Central memory CD4-positive, alpha-beta T cell (primary cell): ENCODE measurements at places on chromosomes 2 and 18.

DNA sequence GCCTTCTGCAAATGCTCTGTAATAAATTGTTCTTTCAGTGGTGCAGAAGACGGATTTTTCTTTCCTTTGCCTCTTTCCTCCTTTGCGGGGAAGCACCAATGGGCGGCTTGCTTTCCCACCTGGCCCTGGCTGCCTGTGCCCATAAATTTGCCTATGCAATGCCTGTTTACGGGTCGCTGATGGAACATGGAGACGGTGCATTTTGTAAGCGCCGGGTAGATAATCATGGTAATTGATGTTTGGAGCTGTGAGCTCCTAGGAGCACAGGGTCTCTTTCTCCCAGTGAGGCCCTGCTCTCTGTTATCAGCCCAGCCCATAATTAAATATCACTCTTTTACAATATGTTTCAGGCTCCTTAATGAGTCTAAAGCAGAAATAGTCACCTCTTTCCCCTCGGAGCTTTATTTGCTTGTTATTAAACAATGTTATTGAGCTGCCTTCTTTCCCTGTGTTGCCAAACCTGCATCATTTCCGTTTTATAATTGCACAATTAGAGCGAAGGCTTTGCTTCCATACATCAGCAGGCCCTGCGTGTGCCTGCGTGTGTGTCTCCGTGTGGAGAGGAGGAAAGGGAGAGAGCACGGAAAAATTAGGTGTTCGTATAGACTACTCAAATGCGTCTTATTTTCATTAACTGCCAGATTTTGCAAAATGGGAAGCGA, 437.4 kb upstream of the POU3F3 start:
- no peak for DNase-seq

DNA sequence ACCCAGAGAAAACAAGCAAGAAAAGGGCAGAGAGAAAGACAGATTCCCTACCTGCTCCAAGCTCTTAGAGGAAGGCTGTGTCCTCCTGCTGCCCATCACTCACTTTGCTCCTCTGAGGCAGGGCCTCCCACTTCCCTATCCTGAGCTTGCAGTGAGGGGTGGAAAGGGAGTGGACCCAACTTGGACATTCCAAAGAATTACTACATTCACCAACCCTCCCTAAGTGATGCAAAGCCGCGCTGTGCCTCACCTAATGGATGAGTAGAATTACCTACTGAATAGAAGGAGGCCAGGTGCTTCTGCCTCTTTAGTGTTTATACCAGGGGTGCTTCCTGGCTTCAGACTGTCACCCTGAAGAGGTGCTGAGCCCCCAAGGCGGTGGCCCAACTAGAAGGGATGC, 5.6 kb upstream of the OSR1 start:
- DNase-seq = no peak

- no peak for DNase-seq
Observed at GRCh38 chr18:58536202-58536516, 92.7 kb downstream of the ALPK2 start.

GRCh38 chr2:17733599-17733998, 20.0 kb downstream of the SMC6 start:
- DNase-seq = no peak

- DNase-seq = no peak
Observed at GRCh38 chr2:210562091-210562490, 5.7 kb downstream of the CPS1 start.

DNA sequence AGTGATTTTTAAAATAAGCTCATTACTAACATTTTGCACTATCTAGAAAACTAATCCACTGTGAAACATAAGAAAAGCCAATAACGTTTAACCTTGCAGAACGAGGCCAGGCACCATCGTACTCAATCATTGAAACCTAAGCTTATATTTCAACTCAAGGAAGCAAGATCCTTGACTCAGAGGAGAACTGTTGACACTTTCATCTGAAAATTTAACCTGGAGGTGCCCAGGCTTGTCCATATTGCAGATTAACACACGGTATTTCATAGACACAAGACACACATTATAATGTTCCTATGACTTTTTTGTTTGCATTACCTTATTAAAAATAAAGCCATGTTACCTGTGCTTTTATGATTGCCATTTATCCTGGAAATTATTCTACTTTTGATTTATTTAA, 89.6 kb downstream of the ZNF385B start:
- no peak for DNase-seq

DNA sequence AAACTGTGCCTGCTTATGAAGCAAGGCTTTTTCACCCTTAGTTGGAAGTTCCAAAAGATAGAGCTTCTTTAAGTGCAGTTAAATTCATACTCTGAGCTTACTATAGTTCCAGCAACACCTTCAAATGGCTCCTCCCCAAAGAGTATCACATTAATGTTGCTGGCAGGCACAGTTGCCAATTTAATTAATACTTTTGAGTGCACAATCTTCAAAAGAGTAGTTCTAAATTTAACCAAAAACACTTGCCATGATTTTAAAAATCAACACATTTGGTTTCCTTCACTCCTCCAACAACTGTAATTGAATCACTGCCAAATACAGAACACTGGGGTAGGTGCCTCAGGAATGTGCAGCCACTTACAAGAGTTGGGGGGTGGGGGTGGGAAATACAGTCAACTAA, 150.6 kb upstream of the UBE2E3 start:
- no peak for DNase-seq

DNA sequence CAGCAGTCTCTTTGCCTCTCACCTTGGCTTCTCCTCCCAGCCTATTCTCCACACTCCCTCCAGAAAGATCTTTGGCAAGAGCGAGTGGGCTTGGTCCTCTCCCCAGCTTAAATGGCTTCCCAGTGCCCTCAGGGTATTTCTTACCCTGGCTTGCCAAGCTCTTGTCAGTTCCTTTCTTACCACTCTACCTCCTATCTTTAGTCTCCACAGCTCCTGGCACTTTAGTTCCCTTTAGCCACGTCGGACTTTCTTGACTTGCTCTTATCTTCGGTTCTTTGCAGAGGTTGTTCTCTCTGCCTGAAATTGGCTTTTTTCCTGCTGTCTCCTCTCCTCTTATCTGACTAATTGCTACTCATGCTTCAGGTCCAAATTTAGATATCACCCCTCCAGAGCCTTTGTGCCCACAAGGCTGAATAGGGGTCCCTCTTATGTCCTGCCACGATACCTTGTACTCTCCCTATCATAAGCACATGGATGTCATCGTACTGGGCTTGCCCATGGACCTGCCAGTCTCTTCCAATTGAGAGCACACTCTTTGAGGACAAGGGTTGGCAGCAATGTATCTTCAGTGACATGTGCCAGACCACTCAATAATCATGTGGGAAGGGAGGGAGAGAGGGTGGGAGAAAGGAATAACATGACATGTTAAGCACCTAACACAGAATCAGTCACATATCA, 131.7 kb upstream of the CTAGE1 start:
- DNase-seq = no peak

- DNase-seq = no peak
Observed at GRCh38 chr18:73908323-73908722, 239.3 kb downstream of the FBXO15 start.

DNA sequence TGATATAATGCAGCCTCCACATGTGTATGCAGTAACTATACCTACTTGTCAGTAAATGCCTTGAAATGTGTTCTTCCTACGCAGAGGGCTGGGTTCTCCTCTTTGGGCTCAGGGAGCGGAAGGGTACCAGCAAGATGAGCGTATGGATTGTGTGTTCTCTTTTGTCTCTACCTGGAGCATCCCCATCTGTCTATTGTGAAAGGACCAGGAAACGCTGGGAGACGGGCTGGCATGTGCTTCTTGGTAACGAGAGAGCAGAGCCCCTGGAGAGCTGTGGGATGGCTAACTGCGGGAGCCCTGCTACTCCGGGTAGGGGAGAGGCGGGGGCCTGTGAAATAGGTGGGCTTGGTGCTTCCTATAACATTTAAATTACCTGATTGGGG, 80.9 kb downstream of the BCL2 start:
- DNase-seq = no peak

DNA sequence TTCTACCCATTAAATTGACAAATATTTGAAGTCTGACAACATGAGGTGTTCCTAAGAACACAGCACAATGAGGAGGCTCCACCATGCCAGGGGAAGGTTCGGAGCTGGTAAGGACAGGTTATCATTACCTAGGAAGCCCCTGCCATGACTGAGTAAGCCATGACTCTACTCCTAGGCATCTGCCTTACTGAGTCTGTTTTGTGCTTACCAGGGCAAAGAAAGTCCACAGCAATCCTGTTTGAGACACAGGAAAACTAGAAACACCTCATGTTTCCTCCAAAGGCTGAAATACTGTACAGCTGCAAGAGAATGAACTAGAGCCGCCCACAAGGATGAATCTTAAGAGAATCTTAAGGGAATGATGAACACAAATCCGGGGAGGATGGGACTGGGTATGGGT, 11.6 kb downstream of the TGFBRAP1 start:
- DNase-seq = no peak

- no peak for DNase-seq
Observed at GRCh38 chr2:116810645-116811044, 1003.8 kb upstream of the DDX18 start.

DNA sequence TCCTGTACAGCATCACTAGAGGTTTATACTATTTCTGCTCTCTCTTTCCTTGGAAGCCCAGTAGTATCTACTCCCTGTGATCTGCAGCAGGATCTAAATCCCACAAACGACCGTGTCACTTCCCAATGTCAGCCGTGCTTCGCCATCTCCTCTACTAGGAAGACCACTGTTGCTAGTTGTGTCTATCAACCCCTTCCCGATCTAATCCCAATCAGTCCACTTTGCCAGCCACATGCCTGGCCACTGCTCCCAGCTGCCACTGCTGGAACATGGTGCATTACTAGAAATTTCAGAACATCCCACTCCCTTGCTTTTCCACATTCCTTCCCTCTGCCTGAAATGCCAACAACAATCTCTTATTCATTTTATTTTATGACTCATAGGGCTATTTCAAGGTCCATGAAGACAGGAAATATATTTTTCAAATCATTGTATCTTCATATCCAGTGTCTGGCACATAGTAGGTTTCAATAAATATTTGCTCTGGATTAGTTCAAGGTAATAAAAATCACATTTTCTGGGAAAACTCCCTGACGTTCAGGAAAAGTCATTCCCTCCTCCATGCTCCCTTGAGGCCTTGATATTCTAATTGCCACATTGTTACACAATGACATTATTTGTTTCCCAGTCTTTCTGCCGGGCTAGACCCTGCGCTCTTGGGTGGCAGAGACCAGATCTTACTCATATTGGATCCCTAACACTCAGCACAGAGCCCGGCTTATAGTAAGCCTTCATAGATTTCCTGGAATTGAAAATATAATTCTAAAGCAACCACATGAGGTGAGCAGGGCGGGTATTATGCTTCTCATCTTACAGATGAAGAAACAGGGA, 2.1 kb upstream of the TRIB2 start:
- no peak for DNase-seq

DNA sequence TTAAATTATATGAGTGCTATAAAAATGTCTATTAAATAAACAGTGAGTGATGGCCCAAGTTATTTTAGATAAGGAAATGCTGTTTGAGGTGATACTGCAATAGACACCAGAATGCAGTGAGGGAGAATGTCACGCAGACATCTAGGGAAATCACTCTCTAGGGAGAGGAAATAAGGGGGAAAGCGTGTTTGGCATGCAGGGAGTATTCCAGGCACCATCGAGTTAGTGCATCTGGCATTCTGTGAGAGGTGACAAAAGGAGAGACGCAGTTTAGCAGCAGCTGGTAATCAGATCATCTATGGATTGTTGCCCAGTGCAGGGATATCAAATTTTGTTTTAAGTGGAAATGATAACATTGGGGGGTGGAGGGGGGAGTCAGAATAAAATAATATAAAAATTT, 175.4 kb upstream of the NETO1 start:
- DNase-seq = no peak

- DNase-seq = no peak
Observed at GRCh38 chr2:15449556-15450236, 111.4 kb downstream of the NBAS start.

- DNase-seq = no peak
Observed at GRCh38 chr2:111698089-111698488, 185.9 kb downstream of the ANAPC1 start.

GRCh38 chr18:48719974-48720654, 181.3 kb downstream of the CTIF start:
- DNase-seq = no peak

- DNase-seq = no peak
Observed at GRCh38 chr2:209431701-209432100, 7.9 kb downstream of the MAP2 start.

DNA sequence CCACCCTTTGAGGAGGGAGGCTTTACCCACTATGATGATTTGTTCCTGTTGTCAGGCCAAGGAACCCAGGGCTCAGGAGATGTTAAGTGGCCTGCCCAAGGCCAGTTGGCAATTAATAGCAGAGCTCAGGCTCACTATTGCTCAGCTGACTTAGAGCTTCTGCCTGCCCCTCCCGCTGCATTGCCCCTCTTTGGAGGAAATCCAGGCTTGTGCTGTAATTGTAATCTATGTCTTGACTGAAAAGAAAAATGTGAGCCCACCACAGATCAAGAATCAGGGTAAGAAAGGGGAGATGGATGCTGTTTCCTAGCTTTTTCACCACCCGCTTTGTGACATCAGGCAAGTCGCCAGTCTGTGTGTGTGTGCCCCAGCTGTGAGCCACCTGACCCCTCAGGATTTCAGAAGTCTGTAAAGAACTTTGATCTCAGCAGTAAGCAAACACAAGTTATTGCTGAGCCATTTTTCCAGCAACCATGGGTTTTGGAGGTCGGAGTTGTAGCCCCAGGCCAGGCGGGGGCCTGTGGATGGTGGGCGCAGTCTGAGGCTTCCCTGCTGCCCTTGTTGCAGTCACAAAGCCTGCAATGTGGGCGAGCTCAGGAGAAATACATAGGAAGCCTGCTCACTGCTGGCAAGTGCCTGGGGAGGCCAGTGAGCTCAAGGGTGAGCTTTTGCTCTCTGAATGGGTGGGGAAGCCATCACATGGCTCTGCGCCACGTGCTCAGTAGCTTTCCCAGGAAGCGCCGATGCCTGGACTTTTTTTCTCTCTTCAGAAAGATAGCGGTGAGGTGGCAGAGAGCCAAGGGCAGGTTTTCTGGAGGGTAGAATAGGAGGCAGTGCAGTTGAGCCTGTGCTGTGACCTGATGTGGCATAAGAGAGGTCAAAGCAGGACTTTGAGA, 6.1 kb downstream of the CABLES1 start:
- DNase-seq = no peak

- DNase-seq = no peak
Observed at GRCh38 chr18:58405107-58405898, 223.6 kb downstream of the ALPK2 start.
